T-helper 9 cell (primary cell): ENCODE measurements at places on chromosomes 6 and 20.

DNA sequence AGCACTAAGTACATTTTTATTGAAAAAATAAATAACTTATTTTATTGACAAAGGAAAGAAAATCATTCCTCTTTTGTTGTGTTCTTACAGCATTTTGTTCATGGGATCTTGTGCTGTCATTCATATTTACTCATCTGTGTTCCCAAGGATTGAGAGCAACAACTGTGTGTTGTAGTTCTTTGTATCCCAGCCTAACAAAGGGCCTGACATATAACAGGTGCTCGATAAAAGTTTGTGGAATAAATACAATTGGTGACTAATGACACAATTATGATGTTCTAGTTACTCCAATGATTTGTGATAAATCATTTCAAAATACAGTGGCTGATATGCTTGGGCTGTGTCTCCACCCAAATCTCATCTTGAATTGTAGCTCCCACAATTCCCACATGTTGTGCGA, 7.9 kb upstream of the OGFRL1 start:
- DNase-seq, result no peak

DNA sequence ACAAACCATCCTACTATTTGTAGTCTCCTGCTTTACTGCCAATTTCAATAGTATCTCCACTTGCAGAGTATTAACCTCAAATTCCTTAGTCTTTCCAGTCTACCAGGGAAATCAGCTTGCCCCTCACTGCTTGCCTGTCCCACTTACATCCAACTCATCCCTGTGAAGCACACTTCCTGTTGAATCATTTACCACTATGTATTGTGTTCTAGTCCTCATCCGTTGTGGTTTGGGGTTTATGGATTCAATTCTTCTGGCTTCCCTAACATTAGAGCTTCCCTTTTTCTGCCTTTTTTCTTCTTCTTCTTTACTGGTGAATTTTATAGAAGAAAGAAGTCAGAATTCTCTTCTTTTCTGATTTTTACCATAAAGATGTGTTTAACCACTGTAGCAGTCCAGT, 5.1 kb upstream of the TXLNB start:
- DNase-seq, result no peak

- no peak for DNase-seq
These were observed 842 bp downstream of the POLR1C start for GRCh38 chr6:43517505-43518357.

GRCh38 chr6:28005152-28005890, 48.3 kb downstream of the OR2B6 start:
- no peak for DNase-seq

GRCh38 chr6:55953335-55953734, 77.9 kb upstream of the BMP5 start:
- DNase-seq, result no peak
